ENCODE measurements at places on chromosomes 3 and 15.

DNA sequence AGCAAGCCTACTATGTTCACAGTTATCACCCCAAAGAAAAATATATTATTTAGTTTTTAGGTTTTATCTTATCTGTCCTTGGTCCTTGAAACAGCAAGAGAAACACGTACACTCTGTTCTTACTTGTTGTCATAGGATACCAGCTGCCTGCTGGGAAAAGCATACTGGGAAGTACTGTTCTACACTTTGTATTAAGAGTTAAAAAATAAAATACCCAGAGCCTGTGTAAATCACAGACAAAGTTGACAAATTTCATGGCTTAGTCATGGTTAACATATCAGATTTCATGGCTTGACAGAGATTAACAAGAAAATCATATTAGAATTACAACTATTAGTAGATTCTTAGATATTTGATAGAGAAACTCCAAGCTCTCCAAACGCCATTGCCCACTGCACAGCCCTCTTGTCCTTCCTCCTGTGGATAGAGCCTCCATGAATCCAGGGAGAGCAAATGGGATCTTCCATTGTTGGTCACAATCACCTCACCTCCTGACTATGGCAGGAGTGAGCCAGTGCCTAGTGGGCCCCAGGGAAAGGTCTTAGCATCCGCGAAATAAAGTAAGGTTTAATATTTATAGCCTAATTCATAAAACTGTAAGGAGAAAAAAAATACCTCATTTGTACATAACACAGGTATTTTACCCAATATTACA, 128.1 kb upstream of the WNT5A start:
- DNase-seq, result no peak

DNA sequence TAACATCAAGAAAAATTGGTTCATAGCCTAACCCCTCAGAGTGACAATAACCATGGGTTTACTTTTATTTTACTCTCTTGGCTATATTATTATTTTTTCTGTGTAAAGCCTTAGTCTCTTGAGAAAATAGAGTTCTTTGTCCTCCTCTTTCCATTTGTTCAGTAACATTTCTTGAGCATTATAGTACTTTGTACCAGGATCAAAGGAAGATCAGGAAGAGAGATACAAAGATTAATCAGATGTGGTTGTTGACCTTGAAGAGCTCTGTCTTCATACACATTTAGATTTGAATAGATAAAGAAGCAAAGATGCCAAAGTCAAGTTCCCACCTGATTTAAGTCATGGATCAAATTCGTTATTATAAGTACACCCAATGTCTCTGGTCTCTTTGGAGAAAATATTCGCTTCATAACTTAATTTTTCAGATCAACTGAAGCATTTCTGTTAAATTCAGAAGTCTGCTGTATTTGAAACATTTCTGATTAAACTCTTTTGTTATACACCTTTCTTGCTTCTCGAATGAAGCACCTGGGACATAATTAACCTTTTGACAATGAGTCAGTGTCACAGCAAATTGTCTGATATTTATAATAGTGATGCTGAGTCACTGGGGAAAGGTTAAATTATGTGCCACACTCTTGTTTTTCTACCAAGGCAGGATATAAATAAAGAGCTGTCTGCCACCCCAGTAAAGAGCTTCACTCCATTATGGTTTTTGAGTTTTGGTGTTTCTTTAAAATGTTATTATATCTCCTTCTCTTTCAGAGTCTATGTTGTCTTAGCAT, 100.2 kb downstream of the GHSR start:
- no peak for DNase-seq

- no peak for DNase-seq
Measured at GRCh38 chr3:49422379-49423248, at the start of gene AMT. TSS of gene AMT (minus strand) at chr3:49422473. CDS start at chr3:49422450, 23 bp downstream.

DNA sequence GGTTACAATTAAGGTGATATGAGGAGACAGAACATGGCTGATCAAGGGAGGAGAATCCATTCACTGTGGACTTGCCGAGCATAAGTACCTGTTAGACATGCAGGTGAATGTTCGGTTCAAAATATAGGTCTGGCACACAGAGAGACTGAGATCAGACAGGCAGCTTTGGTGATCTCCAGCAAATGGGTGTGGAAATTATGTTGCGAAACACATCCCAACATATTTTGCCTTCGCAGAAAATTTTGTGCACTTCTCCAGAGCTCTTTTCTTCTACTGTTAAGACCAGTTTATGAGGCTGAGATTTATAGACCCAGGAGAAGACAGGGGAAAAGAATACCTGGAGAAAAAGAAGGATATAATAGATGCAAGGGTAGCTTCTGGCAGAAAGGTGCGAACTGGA, 183.2 kb downstream of the NEK10 start:
- DNase-seq, result no peak

- peak; percentile 98 for DNase-seq
Measured at GRCh38 chr3:43180027-43180426, 74.1 kb upstream of the POMGNT2 start.

- DNase-seq, result peak; percentile 68
Measured at GRCh38 chr3:64398476-64398875, 173.2 kb upstream of the PRICKLE2 start.

GRCh38 chr3:69294014-69294766, 91.7 kb downstream of the FRMD4B start:
- no peak for DNase-seq

- DNase-seq, result no peak
Measured at GRCh38 chr3:178060407-178060806, 475.8 kb upstream of the KCNMB2 start.

DNA sequence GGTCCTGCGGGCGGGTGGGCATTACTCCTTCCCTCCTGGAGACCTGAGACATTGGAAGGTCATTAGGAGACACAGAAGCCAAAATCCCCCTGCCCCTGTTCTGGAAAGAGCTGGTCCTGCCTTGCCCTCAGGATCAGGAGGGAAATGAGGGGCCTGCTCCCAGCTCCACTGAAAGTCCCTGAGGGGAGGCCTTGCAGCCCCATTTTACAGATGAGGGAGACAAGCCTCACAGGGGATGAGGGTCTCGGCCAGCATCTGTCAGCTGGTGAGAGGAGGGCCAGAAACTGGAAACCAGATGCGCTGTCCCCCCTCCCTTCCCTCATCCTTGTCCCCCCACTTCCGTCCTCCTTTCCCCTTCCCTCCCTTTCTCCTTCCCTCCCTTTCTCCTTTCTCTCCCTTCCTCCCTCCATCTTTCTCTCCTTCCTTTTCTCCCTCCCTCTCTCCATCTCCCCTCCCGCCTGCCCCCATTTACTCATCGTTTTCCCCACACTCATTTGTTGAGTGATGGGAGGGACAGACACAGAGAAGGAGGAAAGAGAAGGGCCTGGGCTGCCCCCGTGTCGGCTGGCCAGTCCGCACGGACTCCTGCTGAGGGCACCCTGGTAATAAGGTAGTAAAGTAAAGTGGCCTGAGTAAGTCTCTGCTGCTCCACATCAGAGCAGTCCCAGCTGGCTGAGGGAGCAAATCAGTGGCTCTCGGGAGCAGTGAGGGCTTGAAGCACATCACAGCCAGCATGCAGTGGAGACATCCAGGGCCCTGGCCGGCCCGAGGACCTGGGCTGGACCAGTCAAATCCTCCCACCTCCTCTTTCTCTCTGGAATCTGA, 112.4 kb upstream of the ALDH1A3 start:
- DNase-seq, result no peak

- DNase-seq, result peak; percentile 18
Measured at GRCh38 chr3:133532951-133533350, 40.5 kb upstream of the CDV3 start.

DNA sequence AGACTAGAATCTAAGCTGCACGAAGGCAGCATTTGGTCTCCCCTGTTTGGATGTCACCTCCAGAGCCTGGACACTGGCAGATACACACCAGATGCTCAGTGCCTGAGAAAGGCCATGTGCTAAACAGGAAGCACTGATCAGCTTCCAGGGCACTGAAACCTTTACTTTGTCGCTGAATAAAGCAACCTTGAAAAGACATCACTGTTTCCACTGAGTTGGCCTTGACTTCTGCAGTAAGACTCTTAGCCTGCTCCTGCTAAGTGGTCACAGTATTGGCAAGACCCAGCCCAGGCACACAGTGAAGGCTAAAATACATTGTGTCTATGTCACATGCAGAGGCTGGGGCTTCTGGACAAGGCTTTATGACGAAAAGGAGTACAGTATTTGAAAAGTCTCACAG, 104.3 kb upstream of the ICE2 start:
- DNase-seq, result no peak

DNA sequence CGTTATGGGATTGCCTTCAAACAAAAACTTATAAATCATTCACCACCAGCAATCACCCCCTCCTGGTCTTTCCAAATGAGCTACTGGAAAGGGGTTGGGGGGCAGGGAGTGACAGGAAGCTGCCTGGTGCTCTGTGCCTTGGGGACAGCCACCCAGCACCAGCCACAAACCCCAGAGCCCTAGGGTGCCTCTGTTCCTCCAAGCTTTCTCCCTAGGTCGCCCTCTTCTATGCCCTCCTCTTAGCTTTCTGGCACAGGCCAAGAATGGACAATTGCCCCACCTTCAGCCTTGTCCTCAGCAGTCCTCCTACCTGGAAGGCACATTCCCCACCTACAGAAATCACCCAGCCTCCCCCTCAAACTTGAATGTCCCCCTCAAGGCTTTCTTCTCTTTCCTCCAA, 3.3 kb downstream of the OXTR start:
- DNase-seq, result no peak

GRCh38 chr3:129944709-129945108, 29.8 kb upstream of the TRH start:
- DNase-seq, result no peak

- peak; percentile 99 for DNase-seq
Measured at GRCh38 chr3:66500576-66501482, at the start of gene LRIG1. TSS of gene LRIG1 (minus strand) at chr3:66501022. CDS start at chr3:66500407, 615 bp downstream.

GRCh38 chr3:112115161-112115739, 17.8 kb downstream of the GCSAM start:
- DNase-seq, result no peak

DNA sequence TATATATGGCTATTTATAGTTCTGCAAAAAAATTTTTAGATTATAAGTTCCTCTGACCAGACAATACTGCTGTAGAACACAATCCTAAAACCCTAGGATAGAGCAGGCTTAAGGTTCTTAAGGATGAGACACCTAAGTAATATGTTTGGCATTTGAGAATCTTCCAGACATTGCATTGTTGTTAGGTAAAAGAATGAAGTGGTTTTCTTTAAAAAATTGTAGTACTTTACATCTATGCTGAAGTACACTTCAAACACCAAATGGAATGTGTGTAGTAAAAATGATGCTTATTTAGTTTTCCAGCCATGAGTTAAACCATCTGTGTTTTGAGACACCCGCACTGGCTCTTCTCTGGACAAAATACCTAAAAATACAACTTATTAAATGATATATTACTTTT, 857.7 kb downstream of the OTOL1 start:
- peak; percentile 24 for DNase-seq

DNA sequence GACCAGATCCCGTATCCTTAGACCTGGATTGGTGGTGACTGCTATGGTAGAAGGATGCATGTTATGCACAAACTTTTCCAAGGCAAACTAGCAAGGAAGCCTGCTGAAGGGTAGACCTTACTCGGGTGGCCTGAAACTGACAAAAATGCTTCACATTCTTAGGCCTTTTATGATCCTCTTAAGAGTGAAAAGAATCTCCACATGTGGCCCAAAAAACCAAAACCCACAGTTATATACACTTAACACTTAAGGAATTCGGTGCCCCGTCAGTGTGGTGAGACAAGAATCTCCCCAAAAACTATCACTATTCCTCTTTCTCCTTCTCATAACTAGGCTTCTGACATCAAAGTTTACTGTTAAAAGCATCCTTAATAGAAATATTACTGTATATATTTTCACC, 130.1 kb upstream of the SOX2 start:
- DNase-seq, result peak; percentile 42

GRCh38 chr3:169552533-169552932, 111.0 kb downstream of the MECOM start:
- DNase-seq, result no peak
